Foreskin fibroblast (primary cell): ENCODE measurements at places on chromosomes 13 and 19.

- peak; percentile 72 for DNase-seq
These were observed 2.1 kb upstream of the HOOK2 start for GRCh38 chr19:12777217-12778016.

DNA sequence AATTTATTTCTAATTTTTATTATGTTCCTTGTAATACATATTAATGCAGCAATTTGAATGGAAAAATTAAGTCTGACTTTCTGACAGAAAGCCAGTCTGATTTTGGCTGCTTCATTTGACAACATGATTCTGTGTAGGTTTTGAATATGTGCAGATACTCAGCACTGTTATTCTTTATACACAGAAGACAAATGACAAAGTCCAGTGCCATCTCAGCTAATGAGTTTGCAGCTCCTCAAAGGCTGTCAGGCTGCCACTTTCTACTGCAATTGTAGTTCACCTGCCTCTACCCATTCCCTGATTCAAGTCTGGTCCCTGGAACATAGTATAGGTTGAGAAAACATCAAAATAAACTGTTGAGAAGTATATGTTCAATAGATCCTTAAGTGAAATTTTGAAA, 2.9 kb upstream of the CHAMP1 start:
- no peak for DNase-seq

GRCh38 chr13:71677124-71677523, 189.9 kb downstream of the DACH1 start:
- no peak for DNase-seq

GRCh38 chr13:113365583-113365970, 1.6 kb upstream of the GRTP1 start:
- DNase-seq, result no peak

GRCh38 chr13:73913079-73913740, 221.0 kb downstream of the KLF12 start:
- DNase-seq, result peak; percentile 46

GRCh38 chr13:25042151-25042865, 53.6 kb upstream of the PABPC3 start:
- DNase-seq, result no peak

GRCh38 chr13:111159362-111160320, 44.5 kb downstream of the ARHGEF7 start:
- no peak for DNase-seq

DNA sequence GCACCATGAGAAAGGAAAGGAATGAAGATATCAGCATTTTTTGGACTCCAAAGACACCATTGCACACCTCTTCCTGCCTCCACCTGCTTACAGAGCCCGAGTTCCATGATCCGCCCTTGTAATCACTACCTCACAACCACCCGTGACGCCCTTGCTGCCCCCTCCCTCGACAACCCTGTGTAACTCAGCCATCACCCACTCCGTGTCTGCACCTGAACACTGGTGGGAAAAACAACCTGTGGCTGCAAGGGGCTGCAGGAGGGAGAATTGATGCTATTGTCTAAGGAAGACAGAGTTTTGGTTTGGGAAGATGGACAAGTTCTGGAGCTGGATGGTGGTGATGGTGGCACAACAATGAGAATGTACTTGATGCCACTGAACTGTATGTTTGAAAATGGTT, 27.0 kb downstream of the ZIC5 start:
- no peak for DNase-seq

GRCh38 chr19:39542206-39542605, 2.2 kb upstream of the EID2 start:
- no peak for DNase-seq

- DNase-seq, result no peak
These were observed 316.2 kb upstream of the KLHL1 start for GRCh38 chr13:70424428-70424827.

GRCh38 chr13:80866921-80867320, 526.0 kb upstream of the SPRY2 start:
- DNase-seq, result no peak
